Tracheal epithelial cell (primary cell): ENCODE measurements at places on chromosomes 1 and 21. TPM values are rescaled to one million over a fixed set of nuclear protein-coding genes. Genes with fewer than 3 reads are reported as not detected.

F13B gene
- not detected in 2 replicates for total RNA-seq

GBP5 gene
- total RNA-seq, result 1.2 TPM in 1 of 2 replicates, not detected in the other

PAPPA2 gene
- 3.6 and 14.1 TPM in 2 replicates for total RNA-seq

ARMH1 gene
- 1.1 TPM in 1 of 2 replicates, not detected in the other for total RNA-seq

OR2T35 gene
- total RNA-seq, result not detected in 2 replicates
